ENCODE measurements at places on chromosomes 7 and 10. TPM values are rescaled to one million over a fixed set of nuclear protein-coding genes. Genes with fewer than 3 reads are reported as not detected.

PNLIPRP1 gene
- not detected for total RNA-seq

MPP7 gene
- total RNA-seq, result 0.29 TPM

EEF1AKMT2 gene
- total RNA-seq, result 14.1 TPM

PON1 gene
- total RNA-seq, result 1.0 TPM

PRR15 gene
- 3.8 TPM for total RNA-seq

PRXL2A gene
- 39.0 TPM for total RNA-seq

WASHC2A gene
- 12.8 TPM for total RNA-seq

TCAF1 gene
- 13.1 TPM for total RNA-seq

CNTNAP2 gene
- total RNA-seq, result not detected

CYP2C19 gene
- total RNA-seq, result 0.12 TPM

PCGF5 gene
- 51.0 TPM for total RNA-seq

HNRNPA2B1 gene
- total RNA-seq, result 1,358 TPM

NEURL1 gene
- 0.60 TPM for total RNA-seq

C10orf105 gene
- total RNA-seq, result not detected

OR2A12 gene
- not detected for total RNA-seq

GIMAP1 gene
- total RNA-seq, result not detected

STX1A gene
- 69.1 TPM for total RNA-seq

WDFY4 gene
- not detected for total RNA-seq

A1CF gene
- not detected for total RNA-seq

EN2 gene
- 1.0 TPM for total RNA-seq

FOXI2 gene
- total RNA-seq, result not detected

DKK1 gene
- 538 TPM for total RNA-seq

MYPN gene
- 3.0 TPM for total RNA-seq

SRRM3 gene
- 11.1 TPM for total RNA-seq

SVOPL gene
- total RNA-seq, result not detected

PPP1R9A gene
- 2.6 TPM for total RNA-seq
